Fibroblast of skin of back (primary cell): ENCODE measurements at places on chromosomes 4 and X.
A peak's percentile ranks its signal among the peaks of the same experiment; 100 is the strongest.

GRCh38 chr4:47791965-47792364 is 45.9 kb downstream of the CORIN start:
- no peak for DNase-seq

DNA sequence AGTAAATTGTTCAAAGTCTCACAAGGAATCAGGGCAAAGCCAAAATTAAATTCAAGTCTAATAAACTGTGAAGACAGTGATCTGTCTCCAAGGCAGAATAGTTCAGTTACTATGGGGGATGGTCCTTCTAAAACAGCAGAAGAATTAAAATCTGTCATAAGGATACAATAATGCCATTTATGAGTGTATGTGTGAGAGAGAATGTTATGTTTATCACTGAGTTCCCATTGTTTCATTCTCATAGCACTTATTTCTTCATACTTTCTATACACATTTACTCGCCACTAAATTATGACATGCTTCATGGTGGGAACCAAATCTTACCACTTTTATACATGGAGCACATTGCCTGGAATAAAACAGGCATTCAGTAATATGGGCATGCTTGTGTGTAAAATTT is 102.5 kb downstream of the AMMECR1 start:
- DNase-seq = peak; percentile 31

- DNase-seq = peak; percentile 7
Measured at GRCh38 chr4:113248320-113248719, 198.9 kb downstream of the ANK2 start.

DNA sequence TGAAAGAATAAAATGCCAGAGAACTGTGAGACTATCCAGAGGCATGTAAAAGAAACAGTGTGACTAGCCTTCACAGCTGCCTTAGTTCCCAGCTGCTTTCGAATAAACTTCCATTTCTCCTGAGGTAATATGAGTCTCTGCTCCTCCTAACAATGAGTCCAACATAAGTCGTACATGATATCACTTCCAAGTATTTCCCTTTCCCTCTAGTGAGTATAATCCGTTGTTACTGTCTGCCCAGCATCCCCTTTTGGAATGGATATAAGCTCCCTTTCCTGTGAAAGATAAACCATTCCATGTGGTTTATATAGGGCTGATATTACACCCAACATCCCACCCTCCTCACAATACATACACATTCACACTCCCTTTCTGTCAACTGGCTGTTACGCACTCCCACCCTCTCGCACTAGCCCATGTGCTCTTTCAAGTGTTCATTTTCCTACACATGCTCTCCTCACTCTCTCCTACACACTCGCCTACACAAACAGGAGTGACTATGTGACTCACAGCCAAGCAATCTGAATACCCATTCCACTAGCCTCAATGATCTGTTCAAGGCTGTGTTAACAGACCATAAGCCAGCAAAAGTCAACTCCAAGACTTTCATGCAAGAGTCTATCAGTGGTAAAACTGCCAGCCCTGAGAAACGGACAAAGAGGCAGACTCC is 5.0 kb downstream of the NAF1 start:
- peak; percentile 82 for DNase-seq

DNA sequence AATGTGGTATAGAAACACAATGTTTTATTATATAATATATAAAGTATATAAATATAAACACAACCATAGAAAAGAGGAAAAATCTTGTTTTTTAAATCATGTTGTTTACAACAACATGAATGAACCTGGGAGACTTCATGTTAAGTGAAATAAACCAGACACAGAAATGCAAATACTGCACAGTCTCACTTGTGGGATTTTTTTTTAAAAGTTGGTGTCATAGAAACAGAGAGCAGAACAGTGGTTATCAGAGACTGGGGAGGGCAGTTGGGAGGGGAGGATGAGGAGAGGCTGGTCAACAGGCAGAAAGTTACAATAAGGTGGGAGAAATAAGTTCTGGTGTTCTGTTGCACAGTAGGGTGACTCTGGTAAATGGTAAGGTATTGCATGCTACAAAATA is 57.1 kb downstream of the FREM3 start:
- DNase-seq = no peak

DNA sequence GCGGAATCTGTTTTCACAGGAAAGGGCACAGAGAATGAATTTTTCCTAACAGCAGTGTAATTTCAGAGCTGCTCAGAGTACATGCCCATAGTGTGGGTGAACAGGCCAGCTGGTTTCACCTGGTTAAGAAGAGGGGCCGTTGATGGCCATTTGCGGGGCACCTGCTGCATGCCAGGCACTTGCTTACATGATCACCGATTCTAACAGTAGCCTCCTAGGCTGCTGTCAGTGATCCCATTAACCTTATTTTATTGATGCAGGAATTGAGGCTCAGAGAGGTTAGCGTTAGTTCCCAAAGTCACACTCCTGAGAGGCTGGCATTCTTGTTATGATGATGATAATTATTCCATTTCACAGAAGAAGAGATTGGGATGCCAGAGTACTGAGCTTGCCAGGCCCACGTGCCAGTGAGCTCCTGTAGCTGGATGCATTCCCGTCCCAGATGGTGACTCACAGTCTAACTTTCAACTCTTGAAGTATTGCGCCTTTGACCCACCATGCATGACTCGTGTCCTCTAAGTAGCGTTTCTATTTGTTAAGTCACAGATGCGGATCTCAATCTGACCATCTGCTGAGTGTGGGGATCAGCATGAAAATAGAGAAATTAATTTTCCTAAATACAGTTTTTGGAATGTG is 76.5 kb downstream of the PSAPL1 start:
- DNase-seq = peak; percentile 89

- DNase-seq = no peak
Measured at GRCh38 chr4:159079074-159079473, 23.8 kb upstream of the RAPGEF2 start.

DNA sequence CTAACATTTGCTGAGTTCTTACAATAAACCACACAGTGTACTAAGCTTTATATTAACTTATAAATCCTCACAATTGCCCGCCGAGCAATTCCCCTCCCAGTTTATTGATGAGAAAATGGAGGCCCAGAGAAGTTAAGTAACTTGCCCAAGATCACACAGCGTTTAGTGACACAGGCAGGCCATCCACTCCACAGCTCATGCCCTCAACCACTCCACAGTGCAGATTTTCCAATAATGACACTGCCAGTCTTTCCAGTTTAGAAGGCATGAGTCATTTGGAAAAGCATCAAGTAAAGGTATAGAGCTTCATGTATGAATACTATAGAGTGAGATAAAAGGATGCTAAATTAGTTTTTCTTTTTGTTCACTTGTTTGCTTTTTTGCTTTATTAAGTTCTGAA is 208.5 kb downstream of the CAMK2D start:
- peak; percentile 12 for DNase-seq

DNA sequence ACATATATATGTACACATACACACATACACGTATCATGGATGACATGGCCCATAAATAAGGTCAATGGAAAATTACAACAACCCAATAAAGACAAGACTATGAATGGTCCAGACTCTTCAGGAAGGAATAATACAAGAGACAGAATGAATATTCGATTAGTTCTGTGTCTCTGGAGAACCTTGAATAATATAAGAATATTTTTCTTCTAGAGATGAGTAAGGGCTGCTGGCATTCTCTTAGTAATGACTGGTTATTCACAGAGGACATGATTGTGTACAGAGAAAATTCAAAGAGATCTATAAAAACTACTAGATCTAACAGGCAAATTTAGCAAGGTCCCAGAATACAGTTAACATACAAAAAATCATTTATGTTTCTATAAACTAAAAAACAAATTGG is 23.3 kb downstream of the SPIN4 start:
- peak; percentile 36 for DNase-seq

GRCh38 chr4:35697210-35697736 is 547.0 kb downstream of the ARAP2 start:
- DNase-seq = no peak

GRCh38 chr4:54090804-54091623 is 8.9 kb upstream of the GSX2 start:
- DNase-seq = no peak

GRCh38 chrX:15425024-15425423 is 40.8 kb upstream of the VEGFD start:
- no peak for DNase-seq

- DNase-seq = no peak
Measured at GRCh38 chr4:40721730-40722171, 28.0 kb upstream of the NSUN7 start.

GRCh38 chr4:185825737-185826136 is 13.7 kb upstream of the SORBS2 start:
- DNase-seq = no peak

DNA sequence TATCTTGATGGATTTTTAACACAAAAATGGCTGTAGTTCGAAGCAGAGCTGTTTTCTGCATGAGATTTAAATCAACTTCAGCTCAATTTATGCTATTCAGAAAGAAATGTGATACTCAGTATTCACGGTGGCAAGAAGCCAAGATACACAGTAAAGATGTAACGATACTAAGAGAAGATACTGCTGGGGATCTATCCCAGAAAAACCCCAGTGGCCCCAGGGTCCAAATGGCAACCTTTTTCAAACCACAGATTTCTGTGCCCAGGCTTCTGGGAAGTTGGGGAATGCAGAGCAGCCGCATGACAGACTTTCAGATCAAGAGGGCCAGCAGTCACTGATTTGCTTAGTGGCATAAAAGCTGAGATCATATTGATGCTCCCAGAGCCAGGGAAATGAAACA is 353.9 kb downstream of the AFF2 start:
- peak; percentile 52 for DNase-seq

- DNase-seq = peak; percentile 86
Measured at GRCh38 chr4:152257601-152258066, 278.3 kb downstream of the FBXW7 start.

- peak; percentile 33 for DNase-seq
Measured at GRCh38 chrX:67545893-67546495, 2.2 kb downstream of the AR start.

GRCh38 chrX:133607419-133608348 is 192.4 kb upstream of the GPC4 start:
- no peak for DNase-seq

- no peak for DNase-seq
Measured at GRCh38 chr4:153652051-153652784, 31.9 kb upstream of the TLR2 start.

- DNase-seq = no peak
Measured at GRCh38 chrX:129653971-129654651, 645 bp downstream of the APLN start.

GRCh38 chr4:102543030-102543928 is 42.1 kb downstream of the NFKB1 start:
- DNase-seq = no peak

DNA sequence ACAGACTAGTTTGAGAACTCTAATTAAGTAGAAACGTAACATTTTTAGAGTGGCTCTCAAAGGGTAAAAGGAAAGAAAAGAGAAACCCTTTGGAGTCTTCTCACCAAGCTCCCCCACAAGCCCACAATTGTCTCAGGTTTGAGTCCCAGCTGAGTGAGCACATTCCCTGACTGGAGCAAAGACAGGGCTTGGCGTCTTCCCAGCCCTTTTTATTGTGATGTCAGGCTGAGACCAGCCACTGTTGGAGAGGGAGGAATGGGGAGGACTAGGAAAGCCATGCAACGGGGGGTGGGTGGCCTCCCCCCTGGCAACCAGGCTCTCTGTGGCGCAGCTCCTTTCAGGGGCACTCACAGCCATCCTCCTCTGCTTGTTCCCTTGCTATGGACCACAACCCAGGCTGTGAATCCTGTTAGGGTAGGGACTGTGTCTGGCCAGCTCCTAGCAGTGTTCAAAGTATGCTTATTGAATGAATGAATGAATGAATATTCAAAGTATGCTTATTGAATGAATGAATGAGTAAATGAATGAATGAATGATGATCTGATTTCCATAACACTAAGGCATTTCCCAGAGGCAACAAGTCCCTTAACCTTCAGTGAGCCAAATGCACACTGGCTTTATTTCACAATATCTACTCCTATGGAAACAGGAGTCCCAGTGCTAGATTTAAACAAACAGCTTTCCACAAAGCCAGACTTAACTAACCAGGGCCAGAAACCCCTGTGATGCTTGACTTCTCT is 413.3 kb downstream of the MID1IP1 start:
- DNase-seq = no peak
